ENCODE measurements at places on chromosomes 11 and 22.
A peak's percentile ranks its signal among the peaks of the same experiment; 100 is the strongest.

DNA sequence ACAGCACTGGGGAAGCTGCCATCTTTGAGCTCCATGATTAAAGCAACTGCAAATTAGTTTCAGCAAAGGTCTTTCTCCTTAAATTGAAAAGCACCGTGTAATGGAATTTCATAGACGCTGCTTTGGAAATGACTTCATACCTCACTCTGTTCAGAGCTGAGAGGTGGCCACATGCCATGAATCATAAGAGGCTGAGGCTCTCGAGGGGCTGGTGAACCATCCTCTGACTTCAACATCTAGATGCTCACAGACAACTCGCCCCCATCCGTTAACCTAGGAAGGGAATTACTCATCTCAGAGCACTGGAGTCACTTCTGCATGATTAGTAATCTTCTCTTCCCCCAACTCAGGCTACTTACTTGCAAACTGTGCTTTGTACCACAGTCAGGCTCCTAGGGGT, 122.3 kb downstream of the RCN1 start:
- peak; percentile 91 for DNase-seq

GRCh38 chr11:118596224-118597146, 10.9 kb upstream of the PHLDB1 start:
- DNase-seq, result no peak

DNA sequence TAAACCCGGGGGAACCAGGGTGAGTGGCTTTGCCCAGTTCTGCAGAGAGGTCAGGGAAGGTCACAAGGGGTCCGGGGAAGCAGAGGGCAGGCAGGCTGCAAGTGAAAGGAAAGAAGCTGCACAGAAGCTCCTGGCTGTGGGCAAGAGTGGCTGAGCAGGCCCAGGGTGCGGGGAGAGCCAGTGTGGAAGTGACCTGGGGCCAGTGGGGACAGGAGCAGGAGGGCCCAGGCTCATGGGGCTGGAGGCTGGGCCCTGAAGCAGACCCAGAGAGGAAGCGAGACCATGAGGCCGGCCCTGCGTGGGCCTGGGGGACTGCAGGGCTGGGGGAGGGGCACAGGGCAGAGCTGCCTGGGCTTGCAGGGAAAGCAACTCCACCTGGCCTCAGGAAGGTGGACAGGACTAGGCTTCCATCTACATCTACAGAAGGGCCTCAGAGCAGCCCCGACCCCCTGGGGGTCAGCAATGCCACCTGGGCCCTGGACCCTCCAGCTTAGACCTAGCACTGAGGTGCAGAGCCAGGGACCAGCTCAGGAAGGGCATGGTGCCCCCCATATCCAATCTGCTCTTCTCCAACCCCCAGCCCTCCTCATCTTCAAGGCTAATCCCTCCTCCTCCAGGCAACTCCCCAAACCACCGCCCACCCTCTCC, 11.6 kb downstream of the IGF2 start:
- DNase-seq, result no peak

DNA sequence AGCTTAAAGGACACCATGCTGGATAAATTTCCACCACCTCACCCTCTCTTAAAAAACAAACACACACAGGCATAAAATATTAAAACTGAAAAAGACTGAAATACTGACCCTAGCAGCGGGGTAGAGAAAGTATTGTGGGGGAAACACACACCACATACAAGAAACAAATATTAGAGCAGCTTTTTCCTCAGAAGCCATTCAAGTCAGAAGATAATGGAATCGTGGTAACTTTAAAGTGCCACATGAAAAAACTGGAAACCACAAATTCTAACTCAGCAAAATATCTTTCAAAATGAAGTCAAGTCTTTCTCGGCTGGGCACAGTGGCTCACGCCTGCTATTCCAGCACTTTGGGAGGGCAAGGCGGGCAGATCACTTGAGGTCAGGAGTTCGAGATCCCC, 223.2 kb downstream of the DYNC2H1 start:
- no peak for DNase-seq

DNA sequence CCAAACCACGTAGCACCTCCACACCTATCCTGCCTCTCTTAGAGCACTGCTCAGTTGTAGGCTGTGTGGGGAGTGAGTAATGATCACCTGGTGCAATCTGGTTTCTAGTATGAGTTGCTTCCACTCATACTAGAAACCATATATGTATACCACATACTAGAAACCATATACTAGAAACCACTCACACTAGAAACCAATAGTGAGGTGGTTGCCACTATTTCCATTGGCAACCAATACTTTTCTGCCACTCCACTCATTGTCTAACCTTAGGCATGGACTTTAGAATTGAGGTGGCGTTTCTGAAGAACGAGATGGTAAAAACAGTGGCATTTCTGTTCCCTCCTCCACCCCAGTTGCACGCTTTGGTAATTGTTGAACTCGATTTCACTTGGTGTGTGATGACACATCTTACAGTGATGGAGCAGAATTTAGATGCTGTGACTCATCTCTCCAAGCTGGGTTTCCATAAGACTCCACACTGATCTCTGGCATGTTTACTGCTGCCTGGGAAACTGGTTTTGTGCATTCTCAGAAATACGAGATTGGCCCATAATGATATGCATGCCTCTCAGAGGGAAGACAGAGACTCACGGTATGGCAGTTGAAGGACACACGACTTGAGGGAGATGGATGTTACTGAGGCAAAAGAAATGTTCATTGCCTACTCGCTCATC, 82.9 kb downstream of the KIRREL3 start:
- peak; percentile 93 for DNase-seq

- DNase-seq, result no peak
Measured at GRCh38 chr11:107076832-107077231, 58.6 kb upstream of the GUCY1A2 start.

DNA sequence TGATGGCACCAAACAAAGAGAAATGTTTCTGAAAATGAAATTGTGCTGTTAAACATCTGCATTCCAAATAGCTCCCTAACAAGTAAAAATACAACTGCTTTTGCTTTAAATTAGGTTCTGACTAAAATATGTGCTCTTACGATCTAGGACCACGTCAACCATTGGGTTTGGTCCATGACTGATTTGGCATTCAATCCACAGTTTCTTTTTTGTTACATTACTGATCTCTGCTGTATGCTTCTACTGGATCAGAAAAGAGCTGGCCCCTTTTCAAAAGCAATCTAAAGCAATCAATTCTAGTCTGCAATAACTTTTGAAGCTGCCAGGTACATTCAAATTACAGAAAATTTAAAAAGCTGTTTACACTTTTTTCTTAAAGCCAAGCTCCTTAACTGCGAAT, 1047.1 kb upstream of the CCDC90B start:
- no peak for DNase-seq

DNA sequence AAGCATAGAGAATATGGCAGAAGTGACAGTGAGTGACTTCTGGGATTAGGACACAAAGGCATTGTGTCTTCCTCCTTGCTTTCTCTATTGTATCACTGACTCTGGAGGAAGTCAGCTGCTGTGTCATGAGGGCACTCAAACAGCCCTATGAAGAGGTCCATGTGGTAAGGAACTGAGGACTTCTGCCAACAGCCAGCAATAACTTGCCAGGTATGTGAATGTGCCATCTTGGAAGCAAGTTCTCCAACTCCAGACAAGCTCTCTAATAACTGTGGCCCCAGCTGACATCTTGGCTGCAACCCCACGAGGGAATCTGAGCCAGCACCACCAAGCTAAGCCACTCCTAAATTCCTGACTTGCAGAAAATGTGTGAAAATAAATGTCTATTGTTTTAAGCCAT, 83.6 kb upstream of the ZBED5 start:
- DNase-seq, result no peak

DNA sequence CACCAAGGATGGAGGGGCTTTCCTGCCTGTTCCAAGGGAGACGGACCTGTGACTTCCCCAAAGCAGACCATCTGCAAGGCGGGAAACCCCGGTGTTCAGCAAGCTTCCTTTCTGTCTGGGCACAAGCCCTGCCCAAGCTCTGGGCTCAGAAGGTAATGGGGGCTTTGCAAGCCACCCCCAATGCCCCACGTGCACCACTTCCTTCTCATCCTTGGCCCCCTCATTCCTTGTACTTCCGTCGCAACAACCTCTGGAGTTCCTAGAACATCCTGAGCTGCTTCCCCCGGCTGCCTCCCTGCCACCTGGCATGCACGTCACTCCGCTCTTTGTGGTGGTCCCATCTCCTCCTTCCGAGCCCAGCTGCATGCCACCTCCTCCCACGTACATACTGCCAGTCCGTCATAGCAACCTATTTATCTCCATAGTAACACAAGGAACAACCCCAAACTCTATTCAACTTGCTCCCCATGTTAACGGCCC, 3.9 kb downstream of the MYEOV start:
- no peak for DNase-seq

- DNase-seq, result peak; percentile 1
Measured at GRCh38 chr11:82718307-82718706, 15.4 kb downstream of the FAM181B start.

DNA sequence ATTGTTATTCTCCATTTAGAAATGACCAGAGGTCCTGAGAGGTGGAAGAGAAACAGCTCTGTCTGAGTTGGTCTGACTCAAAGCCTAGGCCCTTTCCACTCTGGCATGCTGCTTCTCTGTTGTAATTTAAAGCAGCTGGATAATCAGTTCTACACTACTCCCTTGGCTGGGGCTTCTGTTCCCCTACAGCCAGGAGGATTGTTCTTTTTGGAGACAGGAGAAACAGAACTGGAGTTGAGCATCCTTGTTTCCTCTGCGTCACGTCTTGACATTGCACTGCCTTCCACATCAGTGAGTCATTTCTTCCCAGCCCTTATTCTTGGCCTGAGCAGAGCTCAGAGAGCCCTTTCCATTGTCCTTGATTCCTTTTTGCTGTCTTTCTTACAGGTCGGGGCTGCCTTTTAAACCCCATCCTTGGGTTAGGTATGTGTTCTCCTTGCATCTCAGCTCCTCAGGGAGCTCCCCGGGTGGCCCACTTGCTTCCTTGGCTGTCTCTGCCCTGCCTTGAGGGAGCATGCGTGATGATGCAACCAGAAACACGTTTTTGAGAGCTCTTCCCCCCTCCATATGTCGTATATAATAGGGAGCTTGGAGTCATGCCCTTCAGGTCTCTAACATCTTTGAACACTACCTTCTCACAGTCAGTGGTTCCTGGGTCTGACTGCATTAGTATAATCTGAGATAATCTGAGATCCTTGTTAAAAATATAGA, 35.7 kb downstream of the CYB5R2 start:
- DNase-seq, result peak; percentile 23

GRCh38 chr11:102614031-102614430, 11.1 kb downstream of the MMP20 start:
- no peak for DNase-seq

- DNase-seq, result peak; percentile 51
Measured at GRCh38 chr11:123235656-123236261, 40.7 kb upstream of the CLMP start.

GRCh38 chr11:130868721-130869390, 47.4 kb downstream of the SNX19 start:
- no peak for DNase-seq

DNA sequence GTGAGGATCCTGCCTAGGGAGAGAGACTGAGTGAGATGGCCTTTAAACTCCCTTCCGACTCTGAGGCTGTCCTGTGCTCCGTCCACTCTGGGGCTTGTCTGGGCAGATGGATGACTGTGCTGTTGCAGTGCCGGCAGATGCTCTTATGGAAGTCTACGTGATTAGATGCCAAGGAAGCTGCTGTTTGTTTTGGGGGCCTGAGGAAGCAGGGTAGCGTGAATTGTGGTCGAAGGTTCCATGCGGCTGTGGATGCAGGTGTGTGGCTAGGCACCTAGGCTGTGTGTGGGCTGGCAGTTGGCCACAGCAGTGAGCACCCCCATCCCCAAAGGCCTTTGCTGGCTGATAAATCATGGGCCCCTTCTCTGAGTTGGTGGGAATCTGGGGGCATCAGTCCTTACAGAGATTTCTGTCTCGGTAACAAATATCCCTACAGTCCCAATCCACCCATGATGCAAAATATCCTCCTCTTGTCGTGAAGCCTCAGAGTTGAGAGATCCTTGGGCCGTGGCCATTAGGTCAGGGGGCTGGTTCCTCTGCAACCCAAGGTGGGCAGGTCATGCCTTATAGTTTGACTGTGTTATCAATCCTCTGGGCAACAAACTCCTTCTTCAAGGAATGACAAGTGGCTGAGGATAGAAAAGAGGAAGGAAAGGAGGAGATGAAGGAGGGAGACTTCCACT, 31.2 kb downstream of the AMPD3 start:
- DNase-seq, result no peak

DNA sequence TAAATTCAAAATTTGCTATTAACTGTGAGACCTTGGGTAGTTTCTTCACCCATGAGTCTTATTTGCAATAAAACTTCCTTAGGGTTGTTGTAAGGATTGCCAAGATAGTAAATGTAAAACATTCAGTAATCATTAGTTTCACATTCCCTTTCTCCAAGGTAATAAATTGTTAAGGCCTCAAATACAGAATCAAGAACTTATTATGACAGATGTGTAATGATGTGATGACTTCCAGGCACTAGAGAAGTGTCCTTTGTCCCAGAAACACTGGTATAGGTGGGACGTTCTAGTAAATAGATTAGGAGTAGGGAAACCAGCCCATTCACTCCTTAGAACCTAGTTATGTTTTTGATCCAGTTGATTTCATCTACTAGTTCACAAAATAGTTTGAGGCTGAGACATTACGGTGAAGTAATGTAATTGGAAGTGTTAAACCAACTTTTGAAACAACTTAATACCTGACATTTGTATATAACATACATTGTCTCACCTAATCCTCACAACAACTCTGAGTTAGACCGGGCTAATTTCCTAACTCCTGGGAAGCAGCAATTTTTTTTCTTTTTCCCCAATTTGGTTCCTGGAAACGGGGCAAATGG, 25.5 kb downstream of the CTNND1 start:
- no peak for DNase-seq

DNA sequence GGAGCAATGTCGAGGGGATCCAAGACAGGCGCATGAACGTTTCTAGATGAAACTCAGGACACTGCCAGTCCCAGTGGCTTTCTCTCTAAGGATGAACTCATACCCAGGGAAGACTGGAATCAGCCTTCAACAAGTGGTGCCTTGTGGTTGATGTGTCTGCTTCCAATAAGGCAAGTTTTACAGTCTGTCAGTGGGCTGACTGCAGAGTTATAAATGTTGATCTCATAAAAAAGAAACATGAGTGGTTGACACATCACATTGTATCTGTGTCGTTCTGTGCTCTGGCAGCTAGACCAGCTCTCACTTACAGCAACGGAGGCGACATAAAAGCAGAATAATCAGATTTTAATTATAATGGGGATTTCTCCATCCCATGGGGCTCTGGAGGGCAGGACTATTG, 96.7 kb downstream of the SNX19 start:
- no peak for DNase-seq

DNA sequence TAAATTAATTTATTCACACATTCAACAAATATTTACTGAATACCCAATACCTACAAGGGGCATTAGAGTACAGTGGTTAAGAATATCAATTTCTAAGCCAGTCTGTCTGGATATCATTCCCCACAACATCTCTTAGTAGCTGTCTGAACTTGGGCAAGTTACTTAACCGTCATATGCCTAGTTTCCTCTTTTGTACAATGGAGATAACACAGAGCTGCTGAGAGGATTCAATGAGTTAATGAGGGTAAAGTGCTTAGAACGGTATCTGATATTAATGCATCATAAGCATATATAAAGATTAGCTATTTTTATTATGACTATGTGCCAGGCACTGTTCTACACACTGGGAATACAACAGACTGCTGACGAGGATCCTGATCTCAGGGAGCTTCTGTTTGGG, 116.4 kb downstream of the APOL5 start:
- DNase-seq, result no peak

All from skeletal muscle cell (primary cell).